HuH-7.5 (cell line): ENCODE measurements at places on chromosomes 13 and 19.

DNA sequence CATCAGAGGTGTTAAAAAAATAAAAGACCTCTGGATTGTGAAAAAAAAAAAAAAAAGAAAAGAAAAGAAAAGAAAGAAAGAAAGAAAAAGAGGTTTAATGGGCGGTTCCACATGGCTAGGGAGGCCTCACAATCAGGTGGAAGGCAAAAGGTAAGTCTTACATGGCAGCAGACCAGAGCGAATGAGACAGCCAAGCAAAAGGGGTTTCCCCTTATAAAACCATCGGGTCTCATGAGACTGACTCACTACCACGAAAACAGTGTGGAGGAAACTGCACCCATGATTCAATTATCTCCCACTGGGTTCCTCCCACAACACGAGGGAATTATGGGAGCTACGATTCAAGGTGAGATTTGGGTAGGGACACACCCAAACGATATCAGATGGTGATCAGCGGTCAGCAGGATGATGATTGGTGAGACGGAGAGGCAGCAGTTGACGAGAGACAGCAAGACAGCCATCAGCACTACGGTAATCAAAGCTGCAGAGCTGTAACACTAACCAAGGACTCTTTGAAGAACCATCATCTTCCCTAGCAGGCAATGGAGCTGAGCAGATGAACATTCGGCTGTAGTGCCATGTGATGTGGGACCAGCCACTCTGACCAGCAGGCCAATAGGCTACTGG lies 3.9 kb upstream of the CD209 start:
- no peak for DNase-seq

GRCh38 chr19:19423322-19423721 lies 17.8 kb downstream of the GATAD2A start:
- no peak for DNase-seq

DNA sequence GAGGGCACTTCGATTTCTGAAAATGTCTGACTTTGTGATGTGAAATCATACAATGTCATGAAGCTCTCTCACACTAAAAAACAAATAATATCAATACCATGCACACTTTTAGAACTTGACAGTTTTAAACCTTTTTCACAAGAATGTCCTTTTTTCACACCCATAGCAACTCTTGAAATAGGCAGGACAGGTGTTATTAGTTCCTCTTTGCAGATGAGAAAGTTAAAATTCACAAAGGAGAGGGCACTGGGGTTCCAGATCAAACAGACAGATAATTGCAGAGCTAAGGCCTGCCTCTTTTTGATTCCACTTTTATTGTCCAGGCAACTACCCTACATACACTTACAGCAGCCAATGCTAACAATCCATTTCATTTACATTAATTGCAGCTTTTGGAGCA lies 142.8 kb downstream of the KLF12 start:
- DNase-seq: no peak

GRCh38 chr13:39268398-39268797 lies 230.1 kb downstream of the NHLRC3 start:
- no peak for DNase-seq

GRCh38 chr13:26861941-26862340 lies 101.4 kb upstream of the GPR12 start:
- DNase-seq: no peak

GRCh38 chr13:70171151-70171550 lies 62.9 kb upstream of the KLHL1 start:
- DNase-seq: no peak
